Peyer's patch (tissue), 4 donors: ENCODE measurements at places on chromosomes 5 and 9. TPM values are rescaled to one million over a fixed set of nuclear protein-coding genes. Genes with fewer than 3 reads are reported as not detected.

DNA sequence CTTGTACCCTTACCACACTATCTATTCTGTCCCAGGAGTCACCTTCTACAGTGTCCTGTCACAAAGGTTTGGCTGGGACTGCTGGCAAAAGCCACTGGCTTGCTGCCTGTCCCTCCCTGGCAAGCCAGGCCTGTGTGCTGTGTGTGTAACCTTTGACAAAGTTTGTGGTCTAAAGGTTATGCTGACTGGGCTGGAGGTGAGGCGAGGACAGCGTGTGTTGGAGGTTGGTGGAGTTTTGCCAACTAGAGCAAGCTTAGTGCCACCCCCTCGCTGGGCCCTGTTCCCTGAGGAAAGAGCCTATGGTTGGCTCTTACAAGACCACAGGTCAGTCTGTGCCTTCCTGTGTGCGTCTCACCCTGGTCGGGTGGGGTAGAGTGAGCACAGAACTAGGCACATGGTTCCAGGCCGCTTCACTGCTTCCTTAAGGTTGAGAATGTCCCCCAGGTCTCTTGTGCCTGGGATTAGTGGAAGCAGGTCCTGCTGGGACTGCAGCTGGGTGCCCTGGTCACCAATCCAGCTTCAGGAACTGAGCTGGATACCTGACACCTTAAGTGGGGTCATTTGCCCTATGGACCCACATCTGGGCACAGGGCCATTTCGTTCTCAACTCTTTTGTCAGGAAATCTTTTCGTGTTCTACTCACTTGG is 152.2 kb downstream of the GADD45G start:
- DNase-seq, result peak; percentile 59

PLK2 gene
- total RNA-seq, result 51.8 TPM

- DNase-seq, result peak; percentile 53
Measured at GRCh38 chr5:6712142-6712576, 1.1 kb upstream of the TENT4A start.

BRINP1 gene
- 0.47 TPM for total RNA-seq

GRCh38 chr5:32099486-32100035 is 74.6 kb downstream of the GOLPH3 start:
- DNase-seq, result no peak

DNA sequence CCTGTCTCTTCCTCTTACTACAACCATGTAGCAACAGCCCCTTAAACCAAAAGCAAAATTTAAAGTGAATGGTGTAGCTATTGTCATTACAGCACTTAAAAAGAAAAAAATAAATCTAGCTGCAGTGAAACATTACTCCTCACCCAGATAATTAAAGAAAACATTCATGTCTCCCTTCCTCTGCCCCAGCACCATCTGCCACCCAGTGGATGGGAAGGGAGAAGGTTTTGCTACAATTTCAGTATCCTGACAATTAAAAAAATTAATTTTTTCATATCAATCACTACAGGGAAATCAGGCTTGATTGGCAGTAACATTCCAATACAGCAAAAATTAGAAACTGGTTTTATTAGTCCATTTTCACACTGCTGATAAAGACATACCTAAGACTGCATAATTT is 147.4 kb upstream of the PUM3 start:
- DNase-seq, result no peak

DNA sequence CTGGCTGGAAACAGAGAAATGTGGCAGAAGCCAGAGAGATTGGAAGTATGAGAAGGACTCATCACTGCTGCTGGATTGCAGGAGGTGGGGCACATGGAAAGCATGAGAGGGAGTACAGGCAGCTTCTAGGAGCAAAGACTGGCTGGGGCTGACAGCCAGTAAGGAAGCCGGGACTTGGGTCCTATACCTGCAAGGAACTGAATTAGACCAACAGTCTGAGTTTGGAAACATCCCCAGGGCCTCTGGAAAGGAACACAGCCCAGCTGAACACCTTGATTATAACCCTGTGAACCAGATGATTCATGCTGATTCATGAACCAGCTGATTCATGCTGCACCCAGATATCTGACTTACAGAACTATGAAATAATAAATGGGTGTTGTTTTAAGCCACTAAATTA is 93.4 kb downstream of the OSTF1 start:
- DNase-seq, result peak; percentile 62

NDUFS4 gene
- total RNA-seq, result 51.3 TPM

SLC34A1 gene
- not detected for total RNA-seq

DNA sequence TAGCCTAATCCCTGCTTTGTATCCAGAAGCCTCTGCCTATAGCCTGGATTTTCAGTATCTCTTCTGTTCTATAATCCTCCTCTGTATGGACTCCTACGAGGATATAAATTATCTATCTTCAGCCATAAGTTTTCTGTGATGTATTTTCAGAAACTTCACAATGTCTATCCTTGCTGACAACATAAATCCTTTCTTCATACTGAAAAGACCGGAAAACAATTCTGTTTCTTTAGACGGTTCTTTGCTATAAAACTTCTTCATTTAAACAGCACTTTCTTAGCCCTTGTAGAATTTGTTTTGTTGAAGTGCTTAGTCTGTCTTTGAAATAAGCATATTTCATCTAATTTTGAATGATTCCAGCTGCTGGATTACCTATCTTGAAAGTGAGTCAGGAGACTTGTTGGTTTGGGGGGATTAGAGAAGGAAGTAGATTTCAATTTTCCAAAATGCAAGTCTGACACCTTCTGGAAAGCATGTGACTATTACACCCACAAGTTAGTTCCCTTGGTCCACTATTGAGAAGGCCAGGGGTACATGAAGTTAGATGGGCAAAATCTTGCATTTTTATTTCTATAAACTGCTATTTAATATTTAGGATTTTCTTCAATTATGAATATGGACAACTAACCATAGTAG is 96.3 kb upstream of the RANBP3L start:
- no peak for DNase-seq

DNA sequence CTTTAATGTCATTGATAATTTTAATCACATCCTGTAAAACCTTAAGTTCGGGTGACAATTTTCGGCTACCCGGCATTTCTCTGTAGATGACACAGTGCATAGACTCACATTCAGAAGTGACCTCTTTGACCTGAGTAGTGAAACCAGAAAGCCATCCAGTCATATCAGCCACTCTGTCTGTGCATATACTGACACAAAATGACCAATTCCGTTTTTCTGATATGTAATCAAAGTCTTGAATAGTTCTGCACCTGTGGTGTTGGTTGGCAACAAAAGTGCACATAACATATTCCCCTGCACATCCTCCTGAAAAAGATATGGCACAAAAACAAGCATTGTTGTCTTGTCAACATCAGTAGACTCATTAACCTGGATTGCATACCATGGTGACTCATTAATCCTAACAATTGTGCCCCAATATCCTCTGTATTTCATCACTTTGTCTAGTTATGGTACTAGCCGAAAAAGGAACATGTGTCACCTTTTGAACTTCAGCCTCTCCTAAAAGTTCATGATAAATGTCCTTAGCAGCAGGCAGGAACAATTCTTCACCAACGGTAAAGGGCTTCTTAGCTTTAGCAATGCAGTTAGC is 4.6 kb upstream of the HNRNPA0 start:
- DNase-seq, result no peak

DNA sequence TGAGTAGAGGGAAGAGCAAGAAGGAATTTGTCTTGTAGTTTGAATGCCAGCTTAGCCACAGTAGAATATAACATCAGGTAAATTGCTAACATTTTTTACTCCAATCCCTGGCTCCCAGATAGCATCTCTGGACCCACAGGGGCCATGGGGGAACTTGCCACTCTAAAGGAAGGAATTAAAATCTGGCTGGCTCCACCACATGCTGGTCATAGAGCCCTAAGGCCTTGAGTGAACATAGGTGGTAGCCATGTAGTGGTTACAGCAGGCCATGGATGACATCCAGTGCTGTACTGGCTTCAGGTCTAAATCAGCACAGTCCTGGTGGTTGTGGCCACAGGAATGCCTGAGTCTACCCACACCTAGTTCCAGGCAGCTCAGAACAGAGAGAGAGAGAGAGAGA is 109.9 kb upstream of the RGMB start:
- DNase-seq, result no peak

FAM221B gene
- total RNA-seq, result not detected

SAP30L gene
- total RNA-seq, result 41.5 TPM

PCDHGA3 gene
- 0.76 TPM for total RNA-seq

DNA sequence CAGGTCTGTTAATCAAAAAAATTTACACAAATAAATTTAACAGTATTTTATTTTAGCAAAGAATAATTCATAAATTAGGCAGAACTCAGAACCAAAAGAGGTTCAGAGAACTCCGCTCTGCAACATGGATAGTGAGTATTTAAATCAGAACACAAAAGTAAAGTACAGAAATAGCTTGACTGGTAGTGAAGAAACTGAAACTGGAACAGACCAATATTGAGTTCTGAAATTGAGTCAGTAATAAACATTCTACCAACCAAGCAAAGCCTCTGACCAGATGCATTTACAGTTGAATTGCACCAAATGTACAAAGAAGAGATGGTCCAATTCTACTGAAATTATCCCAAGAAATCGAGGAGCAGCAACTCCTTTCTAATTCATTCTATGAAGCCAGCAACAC is 1542.8 kb downstream of the EFNA5 start:
- DNase-seq, result no peak

DNA sequence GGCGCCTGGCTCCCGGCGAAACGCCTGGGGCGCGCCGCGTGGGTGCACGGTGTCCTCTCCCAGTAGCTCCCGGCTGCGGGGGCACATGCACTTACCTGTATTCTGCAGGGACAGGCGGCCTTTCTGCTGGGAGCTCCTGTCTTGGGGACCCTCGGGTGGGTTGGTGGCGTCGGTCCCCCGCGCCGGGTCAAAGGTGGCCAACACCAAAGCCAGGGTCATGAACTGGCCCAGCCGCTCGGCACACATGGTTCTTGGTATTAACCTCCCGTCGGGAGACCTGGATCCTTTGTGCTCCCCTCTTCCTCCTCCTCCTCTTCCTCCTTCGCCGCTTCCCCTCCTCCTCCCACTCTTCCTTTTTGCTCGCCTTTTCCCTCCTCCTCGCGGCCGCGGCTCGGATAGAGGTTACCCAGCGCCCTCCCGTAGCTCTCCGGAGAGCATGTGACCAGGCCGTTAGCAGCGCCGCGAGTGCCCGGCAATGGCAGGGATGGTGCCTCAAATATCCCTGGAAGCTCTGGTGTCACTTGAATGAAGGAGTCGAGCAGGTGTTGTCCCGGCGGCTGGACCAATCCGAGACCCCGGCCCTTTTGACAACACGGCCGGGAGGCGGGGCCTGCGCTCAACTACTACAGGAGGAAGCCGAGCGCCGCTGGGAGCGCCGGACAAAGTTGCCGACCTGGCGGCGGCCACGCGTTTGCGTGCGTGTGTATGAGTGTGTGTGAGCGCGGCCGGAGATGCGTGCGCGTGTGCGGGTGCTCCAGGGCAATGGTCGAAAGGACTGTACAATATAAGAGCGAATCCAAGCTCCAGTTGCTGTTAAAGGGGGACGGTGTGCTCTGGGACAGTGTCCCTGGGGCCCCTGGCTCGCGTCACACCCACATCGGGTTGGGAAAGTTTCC is at the start of gene STC2:
Gene STC2 (minus strand): TSS at position 467 of the 896 bp plus-strand sequence. CDS start 221 bp downstream, at position 246.
- no peak for DNase-seq

DNA sequence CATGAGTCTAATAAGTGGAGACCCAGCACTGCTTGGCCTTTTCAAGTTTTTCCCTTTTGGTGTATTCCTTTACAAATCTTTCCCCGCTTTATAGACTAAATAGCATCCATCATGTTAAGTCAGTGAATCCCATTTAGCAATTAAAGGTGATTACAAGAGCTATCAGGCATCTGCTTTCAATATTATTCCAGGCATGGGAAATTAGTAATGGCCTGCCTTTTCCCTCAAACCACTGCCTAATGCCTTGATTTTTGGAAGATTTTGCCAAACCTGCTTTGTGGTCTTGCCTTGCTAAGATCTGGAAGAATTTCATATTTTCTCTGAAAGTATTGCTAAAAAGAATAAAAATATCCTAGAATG is 102.8 kb upstream of the GNA14 start:
- no peak for DNase-seq

DNA sequence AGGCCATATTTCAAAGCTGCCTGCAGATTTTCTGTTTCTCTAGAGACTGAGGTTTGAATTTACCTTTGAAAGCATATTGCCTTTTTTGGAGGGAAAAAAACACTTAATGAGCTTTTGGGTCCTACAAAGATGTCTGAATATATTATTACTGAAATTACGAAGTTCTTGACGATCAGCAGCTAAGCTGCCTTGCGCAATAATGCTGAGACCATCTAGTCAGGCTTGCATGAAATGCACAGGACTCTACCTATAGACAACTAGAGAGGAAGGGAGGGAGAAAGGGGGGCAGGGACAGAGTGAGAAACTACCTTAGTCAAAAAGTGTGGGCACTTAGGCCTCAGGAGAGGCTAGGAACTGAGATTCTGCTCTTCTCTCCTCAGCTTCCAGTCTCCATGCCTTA is 175.9 kb upstream of the KIF2A start:
- no peak for DNase-seq

DNA sequence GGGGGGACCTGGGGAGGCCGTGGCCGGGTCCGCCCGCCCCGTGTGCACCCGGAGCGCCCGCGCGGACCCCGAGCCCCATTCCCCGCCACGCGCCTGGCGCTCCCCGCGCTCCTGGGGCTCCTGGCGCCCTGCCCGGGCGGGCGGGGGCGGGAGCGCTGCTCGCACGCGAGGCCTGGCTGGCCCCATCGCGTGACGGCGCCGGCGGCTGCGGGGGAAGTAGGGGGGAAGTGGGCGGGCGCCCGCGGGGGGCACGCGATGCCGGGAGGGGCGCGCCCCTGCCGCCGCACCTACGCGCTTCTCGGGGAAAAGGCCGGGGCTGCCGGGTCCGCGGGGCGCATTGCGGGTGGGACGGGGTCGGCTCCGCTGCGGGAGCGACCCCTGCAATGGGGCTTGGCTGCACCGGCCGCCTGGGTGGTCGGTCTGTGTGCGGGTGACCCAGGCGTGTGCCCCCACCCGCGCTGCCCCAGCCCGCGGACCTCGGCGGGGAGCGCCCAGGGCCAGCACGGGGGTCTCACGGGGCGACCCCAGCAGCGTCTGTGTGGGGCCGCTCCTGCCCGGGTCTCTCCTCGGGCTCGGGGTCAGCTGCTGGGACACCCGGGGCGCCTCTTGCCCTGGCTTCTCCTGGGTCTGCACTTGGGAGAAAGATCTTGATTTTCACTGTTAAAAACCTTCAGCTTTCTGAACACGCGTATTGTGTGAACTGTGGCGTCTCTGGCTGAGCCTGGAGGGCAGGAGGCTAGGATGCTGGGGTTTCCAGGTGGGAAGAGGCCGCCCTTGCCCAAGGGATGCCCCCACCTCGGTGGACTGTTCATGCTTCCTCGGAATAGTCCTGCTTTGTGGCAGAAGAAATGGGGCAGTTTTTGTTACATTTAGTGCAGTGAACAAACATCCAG is 52.4 kb downstream of the AHRR start:
- DNase-seq, result peak; percentile 16

- no peak for DNase-seq
Measured at GRCh38 chr9:26870292-26870691, 22.3 kb downstream of the CAAP1 start.

DNA sequence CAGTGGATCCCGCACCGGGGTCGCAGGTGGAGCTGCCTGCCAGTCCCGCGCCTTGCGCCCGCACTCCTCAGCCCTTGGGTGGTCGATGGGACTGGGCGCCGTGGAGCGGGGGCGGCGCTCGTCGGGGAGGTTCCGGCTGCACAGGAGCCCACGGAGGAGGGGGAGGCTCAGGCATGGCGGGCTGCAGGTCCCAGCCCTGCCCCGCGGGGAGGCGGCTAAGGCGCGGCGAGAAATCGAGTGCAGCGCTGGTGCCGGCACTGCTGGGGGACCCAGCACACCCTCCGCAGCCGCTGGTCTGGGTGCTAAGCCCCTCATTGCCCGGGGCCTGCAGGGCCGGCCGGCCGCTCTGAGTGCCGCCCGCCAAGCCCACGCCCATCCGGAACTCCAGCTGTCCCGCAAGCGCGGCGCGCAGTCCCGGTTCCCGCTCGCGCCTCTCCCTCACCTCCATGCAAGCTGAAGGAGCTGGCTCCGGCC is 120.6 kb upstream of the MEF2C start:
- DNase-seq, result no peak

BRD3 gene
- 16.3 TPM for total RNA-seq

GRCh38 chr5:86623785-86624483 is 6.2 kb downstream of the COX7C start:
- DNase-seq, result no peak
